ENCODE measurements at places on chromosomes 7 and 10. TPM values are rescaled to one million over a fixed set of nuclear protein-coding genes. Genes with fewer than 3 reads are reported as not detected.

DNA sequence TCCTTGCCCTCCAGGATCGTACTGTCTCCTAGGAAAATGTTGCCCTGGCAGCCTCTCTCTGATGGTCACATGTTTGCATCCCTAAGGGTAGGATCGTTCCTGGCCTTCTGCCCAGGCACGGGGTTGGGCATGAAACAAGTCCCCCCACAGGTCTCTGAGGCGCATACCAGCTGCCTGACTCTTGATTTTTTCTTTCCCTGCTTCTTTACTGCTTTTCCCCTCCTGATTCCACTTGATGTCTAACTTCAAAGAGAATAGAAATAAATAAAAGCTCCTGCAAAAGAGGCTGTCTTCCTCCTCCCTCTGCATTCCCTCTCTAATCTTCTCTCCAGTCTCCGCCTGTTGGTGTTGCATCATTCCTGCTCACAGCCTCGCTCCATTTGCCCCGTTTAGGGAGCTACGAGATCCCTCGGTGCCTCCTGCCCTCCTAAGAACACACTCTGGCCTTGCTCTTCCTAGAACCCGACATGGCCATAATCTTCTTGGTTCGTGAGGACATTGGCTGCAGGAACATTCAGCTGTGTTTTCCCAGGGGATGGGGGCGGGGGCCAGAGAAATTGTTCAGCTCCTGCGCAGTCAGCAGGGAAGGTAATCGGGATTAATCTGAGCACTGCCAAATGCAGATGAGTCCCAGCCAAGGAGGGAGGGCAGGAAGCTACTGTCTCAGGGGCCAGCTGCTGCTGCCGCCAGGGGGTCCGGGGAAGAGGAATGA lies 26.0 kb downstream of the LEP start:
- no peak overlapping the region for H3K27ac ChIP-seq
- no peaks in the 10 kb centered on the region for H3K36me3 ChIP-seq
- H3K4me3 ChIP-seq, result no peak overlapping the region
- H3K27me3 ChIP-seq, result peaks cover 48% of the 10 kb centered on the region
- no peaks in the 10 kb centered on the region for H3K4me1 ChIP-seq
- peak; percentile 32 for DNase-seq

- H3K4me1 ChIP-seq, result no peaks in the 10 kb centered on the region
- H3K4me3 ChIP-seq, result no peak overlapping the region
- no peak overlapping the region for H3K27ac ChIP-seq
- H3K27me3 ChIP-seq, result no peaks in the 10 kb centered on the region
These were observed 217.2 kb upstream of the PLXNA4 start for GRCh38 chr7:132793474-132793873.

DNA sequence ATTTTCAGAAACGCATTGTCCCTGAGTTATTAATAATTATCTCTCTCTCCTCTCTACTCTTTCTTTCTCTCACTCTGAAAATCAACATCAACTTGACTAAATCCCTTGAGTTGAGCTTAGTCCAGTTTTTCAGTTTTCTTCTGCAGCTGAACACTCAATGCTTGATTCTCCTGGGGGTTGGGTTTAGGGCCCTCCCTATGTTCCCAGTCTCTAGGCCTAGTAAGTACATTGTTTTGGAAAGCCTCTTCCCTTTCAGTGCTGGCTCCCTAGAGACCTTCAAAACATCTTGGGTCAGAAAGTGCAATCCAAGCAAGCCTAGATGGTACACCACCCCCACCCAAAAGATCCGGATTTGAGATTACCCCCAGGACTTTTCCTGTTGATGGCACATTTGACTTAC lies 488.5 kb downstream of the LRMDA start:
- no peak for DNase-seq
- H3K4me1 ChIP-seq, result no peaks in the 10 kb centered on the region
- H3K4me3 ChIP-seq, result no peak overlapping the region
- no peak overlapping the region for H3K27ac ChIP-seq

GRCh38 chr7:78279032-78279431 lies 480.5 kb downstream of the PHTF2 start:
- DNase-seq, result no peak
- H3K27me3 ChIP-seq, result no peaks in the 10 kb centered on the region
- H3K27ac ChIP-seq, result no peak overlapping the region
- no peaks in the 10 kb centered on the region for H3K36me3 ChIP-seq
- no peaks in the 10 kb centered on the region for H3K4me1 ChIP-seq

DNA sequence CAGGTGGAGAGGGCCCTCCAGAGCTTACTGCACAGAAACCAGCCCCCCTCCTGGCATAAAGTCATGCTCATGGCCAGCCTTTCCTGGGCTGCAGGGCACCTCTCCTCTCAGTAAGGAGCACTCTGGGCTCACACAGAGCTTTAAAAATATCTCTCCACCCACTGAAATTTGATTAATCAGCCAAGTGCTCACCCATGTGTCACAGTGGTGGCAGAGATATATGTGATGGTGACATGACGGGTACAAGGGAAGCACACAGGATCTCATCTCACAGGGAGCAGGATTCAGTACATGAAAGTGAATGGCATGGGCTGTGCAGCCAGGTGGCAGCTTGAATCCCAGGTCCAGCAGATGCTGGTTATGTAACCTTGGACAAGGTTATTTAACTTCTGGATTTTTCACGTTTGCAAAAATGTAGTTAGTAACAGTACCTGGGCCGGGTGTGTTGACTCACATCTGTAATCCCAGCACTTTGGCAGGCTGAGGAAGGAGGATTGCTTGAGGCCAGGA lies 144.8 kb downstream of the CALN1 start:
- H3K36me3 ChIP-seq, result no peaks in the 10 kb centered on the region
- no peak for DNase-seq
- no peaks in the 10 kb centered on the region for H3K4me1 ChIP-seq
- no peaks in the 10 kb centered on the region for H3K27me3 ChIP-seq

- no peak for DNase-seq
- no peak overlapping the region for H3K4me3 ChIP-seq
- peak overlapping the region; percentile 96 for H3K27ac ChIP-seq
- H3K36me3 ChIP-seq, result no peaks in the 10 kb centered on the region
- H3K4me1 ChIP-seq, result no peaks in the 10 kb centered on the region
- no peaks in the 10 kb centered on the region for H3K27me3 ChIP-seq
These were observed 8.4 kb downstream of the ETV1 start for GRCh38 chr7:13981070-13981469.

GRCh38 chr7:42197451-42197850 lies 39.6 kb downstream of the GLI3 start:
- no peaks in the 10 kb centered on the region for H3K4me1 ChIP-seq
- H3K36me3 ChIP-seq, result no peaks in the 10 kb centered on the region
- no peaks in the 10 kb centered on the region for H3K27me3 ChIP-seq
- H3K4me3 ChIP-seq, result no peak overlapping the region

DNA sequence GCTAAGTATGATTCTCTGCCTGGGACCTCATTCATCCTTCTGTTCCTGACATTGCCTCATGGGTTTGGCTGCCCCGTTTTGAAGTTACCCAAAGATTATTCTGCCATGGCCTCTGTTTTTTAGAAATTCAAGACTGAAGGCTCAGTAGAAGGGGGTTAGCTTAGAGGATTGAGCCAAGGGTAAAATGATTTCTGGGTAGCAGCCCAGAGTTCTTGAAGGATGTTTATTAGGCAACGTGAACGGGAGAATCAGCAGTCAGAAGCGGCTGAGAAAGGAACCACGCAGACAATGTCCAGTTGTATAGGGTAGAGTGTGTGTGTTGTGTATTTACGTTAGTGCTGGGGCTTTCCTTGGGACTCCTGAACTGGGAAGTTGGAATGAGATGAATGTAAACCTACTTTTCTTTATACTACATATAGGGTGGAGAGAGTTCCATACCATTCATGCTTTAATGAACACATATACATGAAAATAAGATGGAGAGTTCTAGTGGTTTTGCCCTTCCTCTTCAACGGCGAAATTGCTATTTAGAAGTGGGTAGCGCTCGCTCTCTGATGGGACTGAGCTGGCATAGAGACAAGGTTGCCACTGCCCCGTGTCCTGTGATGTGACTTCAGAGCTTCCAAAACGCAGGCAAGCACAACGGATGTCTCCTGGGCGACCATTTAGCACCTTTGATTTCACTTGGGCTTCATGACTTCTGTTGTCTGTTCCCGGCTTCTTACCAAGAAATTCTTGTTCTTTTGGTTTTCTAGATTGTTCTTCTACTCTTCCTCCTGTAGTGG lies 35.0 kb upstream of the IL15RA start:
- no peak overlapping the region for H3K4me3 ChIP-seq
- DNase-seq, result peak; percentile 62
- peaks cover 6% of the 10 kb centered on the region for H3K4me1 ChIP-seq
- no peaks in the 10 kb centered on the region for H3K27me3 ChIP-seq
- H3K36me3 ChIP-seq, result no peaks in the 10 kb centered on the region

GRCh38 chr7:98788966-98789365 lies 80.8 kb downstream of the TMEM130 start:
- no peaks in the 10 kb centered on the region for H3K27me3 ChIP-seq
- no peak overlapping the region for H3K4me3 ChIP-seq
- no peaks in the 10 kb centered on the region for H3K36me3 ChIP-seq
- H3K4me1 ChIP-seq, result no peaks in the 10 kb centered on the region
- DNase-seq, result no peak

DNA sequence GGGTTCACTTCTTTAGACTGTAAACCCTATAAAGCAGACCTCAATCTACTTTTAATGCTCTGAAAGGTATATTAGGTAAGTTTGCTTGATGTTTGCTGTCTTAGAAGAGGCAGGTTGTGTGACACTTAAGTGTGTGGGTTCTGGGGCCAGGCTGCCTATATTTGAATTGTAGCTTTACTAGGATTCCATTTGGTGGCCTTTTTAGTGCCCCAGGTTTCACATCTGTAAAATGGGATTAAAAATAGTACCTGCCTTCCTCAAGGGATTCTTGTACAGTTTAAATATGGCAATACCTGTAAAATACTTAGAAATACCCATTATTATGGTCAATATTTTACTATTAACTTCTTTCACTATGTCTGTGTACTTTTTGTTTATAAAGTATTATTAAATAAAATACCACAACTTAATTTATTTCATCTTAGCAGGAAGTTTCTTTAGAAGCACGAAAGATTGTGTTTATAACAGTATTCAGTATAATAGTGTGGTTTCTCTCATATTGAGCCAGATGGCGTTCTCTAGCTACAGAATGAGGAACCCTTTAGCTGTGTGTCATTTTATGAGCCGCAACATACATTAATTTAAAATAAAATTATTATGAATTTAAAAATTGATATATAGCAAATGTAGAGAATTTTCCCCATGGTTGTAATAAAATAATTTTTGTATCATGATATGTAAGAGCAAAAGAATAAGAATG lies 94.2 kb downstream of the CDK14 start:
- H3K4me1 ChIP-seq, result no peaks in the 10 kb centered on the region
- no peak for DNase-seq
- H3K36me3 ChIP-seq, result no peaks in the 10 kb centered on the region
- H3K4me3 ChIP-seq, result no peak overlapping the region

DNA sequence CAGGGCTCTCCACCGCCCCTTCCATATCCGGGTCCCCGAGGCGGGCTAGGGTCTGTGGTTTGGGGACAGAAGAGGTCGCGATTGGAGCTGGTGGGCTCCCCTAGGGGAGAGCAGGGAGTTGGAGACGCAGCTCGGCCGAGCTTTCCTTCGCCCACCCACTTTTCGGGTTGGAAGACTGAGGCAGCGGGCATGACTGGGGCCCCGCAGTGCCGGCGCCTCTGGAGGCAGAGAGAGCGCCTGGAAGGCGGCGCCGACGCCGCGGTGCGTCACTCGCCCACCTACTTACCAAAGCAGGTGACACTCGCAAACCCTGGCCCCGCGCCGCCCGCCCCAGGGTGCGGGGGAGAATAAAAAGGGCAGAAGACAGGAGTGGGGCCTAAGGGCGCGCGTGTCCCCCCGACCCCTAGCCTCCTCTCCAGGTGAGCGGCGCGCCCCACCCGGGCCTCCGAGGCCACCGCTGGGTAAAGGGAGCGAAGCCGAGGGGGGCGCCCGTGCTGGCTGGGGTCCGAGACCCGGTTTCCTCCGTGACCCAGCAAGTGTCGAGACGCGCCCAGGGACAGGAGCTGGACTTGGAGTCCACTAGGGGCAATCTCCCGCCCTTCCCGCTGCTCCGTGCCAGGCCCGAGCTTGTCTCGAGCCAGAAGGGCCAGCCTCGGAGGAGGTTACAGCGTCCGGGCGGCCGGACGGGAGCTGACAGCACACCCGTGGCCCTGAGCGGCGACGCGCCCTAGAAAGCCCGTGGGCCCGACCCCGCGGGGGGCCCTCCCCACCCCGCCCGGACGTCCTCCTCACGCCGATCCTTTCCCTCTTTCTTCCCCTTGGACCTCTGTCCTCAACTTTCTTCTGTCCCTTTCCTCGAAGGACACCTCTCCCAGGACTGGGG lies 34.4 kb upstream of the GRID1 start:
- peak overlapping the region; percentile 60 for H3K4me3 ChIP-seq
- H3K27ac ChIP-seq, result peak overlapping the region; percentile 77
- peak; percentile 83 for DNase-seq
- no peaks in the 10 kb centered on the region for H3K36me3 ChIP-seq

DNA sequence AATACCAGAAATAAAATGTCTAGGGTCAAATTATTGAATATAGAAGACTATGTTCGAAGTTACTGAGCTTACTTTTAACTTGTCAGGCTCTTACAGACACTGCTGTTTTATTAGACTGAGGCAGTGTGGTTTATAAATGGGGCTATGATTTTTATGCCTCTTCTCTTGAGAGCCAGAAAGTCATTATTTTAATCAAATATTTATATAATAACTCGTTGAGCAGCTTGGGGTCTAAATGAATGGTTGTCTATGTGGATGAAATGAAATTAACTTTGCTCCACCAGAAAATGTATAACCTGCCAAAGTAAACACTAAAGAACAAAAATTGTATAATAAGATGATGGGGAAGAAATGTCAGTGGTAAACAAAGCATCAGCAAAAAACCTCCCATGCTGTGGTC lies 175.6 kb upstream of the THSD7A start:
- DNase-seq, result no peak
- no peak overlapping the region for H3K27ac ChIP-seq
- H3K36me3 ChIP-seq, result no peaks in the 10 kb centered on the region

GRCh38 chr10:118439824-118440223 lies 97.7 kb upstream of the FAM204A start:
- no peak overlapping the region for H3K27ac ChIP-seq
- no peak for DNase-seq
- H3K4me3 ChIP-seq, result no peak overlapping the region
- H3K4me1 ChIP-seq, result no peaks in the 10 kb centered on the region
- no peaks in the 10 kb centered on the region for H3K36me3 ChIP-seq

- no peaks in the 10 kb centered on the region for H3K27me3 ChIP-seq
- DNase-seq, result no peak
- peak overlapping the region; percentile 64 for H3K27ac ChIP-seq
- H3K36me3 ChIP-seq, result no peaks in the 10 kb centered on the region
- H3K4me1 ChIP-seq, result peaks cover 26% of the 10 kb centered on the region
- no peak overlapping the region for H3K4me3 ChIP-seq
These were observed 164.6 kb downstream of the PTEN start for GRCh38 chr10:88028072-88028471.

The ACSM6 gene
- 0.43 TPM for polyA plus RNA-seq

The HOXA11 gene
- 0.15 TPM for polyA plus RNA-seq

The SKIDA1 gene
- polyA plus RNA-seq, result 4.2 TPM

The DDX50 gene
- polyA plus RNA-seq, result 63.1 TPM

The CELF2 gene
- 66.2 TPM for polyA plus RNA-seq

The HERC4 gene
- 62.9 TPM for polyA plus RNA-seq

The NPFFR1 gene
- polyA plus RNA-seq, result 0.37 TPM
